Sigmoid colon (tissue), 7 donors: ENCODE measurements at places on chromosomes 3 and 15.
A peak's percentile ranks its signal among the peaks of the same experiment; 100 is the strongest.

GRCh38 chr3:167666563-167666962, 12.8 kb upstream of the WDR49 start:
- H3K27ac ChIP-seq, result no peak overlapping the region
- no peak for DNase-seq
- no peaks in the 10 kb centered on the region for H3K36me3 ChIP-seq
- no peaks in the 10 kb centered on the region for H3K27me3 ChIP-seq
- H3K4me3 ChIP-seq, result no peak overlapping the region

GRCh38 chr3:138019281-138020069, 9.5 kb downstream of the CLDN18 start:
- peaks cover 7% of the 10 kb centered on the region for H3K36me3 ChIP-seq
- no peak overlapping the region for H3K27ac ChIP-seq
- no peaks in the 10 kb centered on the region for H3K27me3 ChIP-seq
- H3K4me3 ChIP-seq, result no peak overlapping the region
- no peak for DNase-seq
- H3K4me1 ChIP-seq, result no peaks in the 10 kb centered on the region

DNA sequence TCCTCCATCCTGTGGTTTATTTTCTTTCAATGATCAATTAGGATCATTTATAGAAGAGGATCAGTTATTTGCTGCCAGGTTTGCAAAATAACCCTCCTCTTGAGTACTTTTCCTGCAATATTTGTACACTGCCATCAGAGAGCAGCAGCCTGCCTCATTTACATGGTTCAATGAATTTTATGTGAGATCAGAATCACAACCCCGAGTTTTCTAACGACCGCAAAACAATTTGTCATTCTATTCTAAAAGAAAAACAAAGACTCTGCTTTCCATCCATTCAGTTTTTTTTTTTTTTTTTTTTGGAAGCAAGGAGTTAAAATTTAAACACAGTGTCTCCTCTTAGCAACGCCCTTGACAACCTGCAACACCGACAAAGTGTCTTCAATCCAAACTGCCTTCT, 146.9 kb downstream of the RAB11A start:
- H3K27ac ChIP-seq, result no peak overlapping the region
- no peaks in the 10 kb centered on the region for H3K36me3 ChIP-seq
- no peak for DNase-seq
- H3K4me1 ChIP-seq, result no peaks in the 10 kb centered on the region

DNA sequence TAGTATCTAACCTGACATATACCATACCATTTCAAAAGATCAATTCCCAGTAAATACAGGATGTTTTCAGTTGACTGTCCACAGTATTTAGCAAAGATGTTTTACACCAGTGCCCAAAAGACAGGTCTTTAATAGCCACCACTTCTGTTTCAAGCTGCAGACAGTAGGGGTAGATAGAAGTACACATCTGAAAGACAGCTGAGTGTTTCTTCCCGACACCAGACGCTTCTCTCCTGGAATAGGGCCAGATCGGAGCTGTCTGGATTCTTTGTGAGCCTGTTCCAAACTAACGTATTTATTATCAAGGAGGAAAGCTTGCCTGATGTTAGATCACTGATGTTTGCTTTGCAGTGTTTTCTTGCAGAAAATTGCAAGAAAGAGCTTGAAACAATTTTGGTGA, 136.1 kb upstream of the RBMS3 start:
- peak; percentile 71 for DNase-seq
- no peak overlapping the region for H3K4me3 ChIP-seq
- peaks cover 38% of the 10 kb centered on the region for H3K4me1 ChIP-seq
- H3K27ac ChIP-seq, result no peak overlapping the region
